ELR (cell line): ENCODE measurements at places on chromosomes 11 and 22.

GRCh38 chr11:123227763-123228495, 32.9 kb upstream of the CLMP start:
- no peak for DNase-seq

- no peak for DNase-seq
These were observed 5.8 kb upstream of the BRD1 start for GRCh38 chr22:49833340-49834007.

- DNase-seq, result no peak
These were observed 87.1 kb downstream of the ABTB2 start for GRCh38 chr11:34270711-34271110.

- no peak for DNase-seq
These were observed 231.9 kb upstream of the ISX start for GRCh38 chr22:34834059-34834458.

DNA sequence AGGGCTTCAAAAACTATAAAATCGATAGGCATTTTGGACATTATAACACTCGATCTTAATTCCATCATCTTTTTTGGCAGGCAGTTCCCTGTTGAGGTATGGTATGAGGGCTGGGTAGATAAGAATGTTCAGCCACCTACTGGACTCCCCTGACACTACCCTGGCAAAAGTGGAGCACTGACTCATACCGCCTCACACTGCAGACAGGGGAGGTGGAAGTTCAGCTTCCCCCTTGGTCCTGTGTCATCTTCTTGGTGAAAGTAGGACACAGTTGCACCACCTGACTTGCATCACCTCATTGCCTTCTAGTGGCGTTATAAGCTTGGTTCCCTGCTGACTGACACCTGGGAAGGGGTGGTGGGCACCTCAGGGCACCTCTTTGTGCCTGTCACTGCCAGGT, 30.4 kb downstream of the PAAF1 start:
- DNase-seq, result peak; percentile 73

GRCh38 chr11:76591416-76591815, 79.1 kb downstream of the LRRC32 start:
- DNase-seq, result no peak
